ENCODE measurements at places on chromosomes 12 and 14.

DNA sequence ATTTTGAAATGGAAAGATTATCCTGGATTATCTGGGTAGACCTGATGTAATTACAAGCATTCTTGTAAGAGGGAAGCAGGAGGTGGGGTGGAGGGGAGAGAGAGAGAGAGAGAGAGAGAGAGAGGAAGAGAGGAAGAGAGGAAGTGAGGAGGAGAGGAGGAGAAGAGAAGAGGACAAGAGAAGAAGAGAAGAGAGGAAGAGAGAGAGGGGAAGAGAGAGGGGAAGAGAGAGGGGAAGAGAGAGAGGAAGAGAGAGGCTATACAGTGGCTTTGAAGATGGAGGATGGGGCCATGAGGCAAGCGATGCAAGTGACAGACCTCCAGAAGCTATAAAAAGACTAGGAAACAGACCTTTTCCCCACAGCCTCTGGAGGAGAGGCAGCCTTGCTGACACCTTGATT, 13.7 kb upstream of the CHST11 start:
- no peak for DNase-seq

DNA sequence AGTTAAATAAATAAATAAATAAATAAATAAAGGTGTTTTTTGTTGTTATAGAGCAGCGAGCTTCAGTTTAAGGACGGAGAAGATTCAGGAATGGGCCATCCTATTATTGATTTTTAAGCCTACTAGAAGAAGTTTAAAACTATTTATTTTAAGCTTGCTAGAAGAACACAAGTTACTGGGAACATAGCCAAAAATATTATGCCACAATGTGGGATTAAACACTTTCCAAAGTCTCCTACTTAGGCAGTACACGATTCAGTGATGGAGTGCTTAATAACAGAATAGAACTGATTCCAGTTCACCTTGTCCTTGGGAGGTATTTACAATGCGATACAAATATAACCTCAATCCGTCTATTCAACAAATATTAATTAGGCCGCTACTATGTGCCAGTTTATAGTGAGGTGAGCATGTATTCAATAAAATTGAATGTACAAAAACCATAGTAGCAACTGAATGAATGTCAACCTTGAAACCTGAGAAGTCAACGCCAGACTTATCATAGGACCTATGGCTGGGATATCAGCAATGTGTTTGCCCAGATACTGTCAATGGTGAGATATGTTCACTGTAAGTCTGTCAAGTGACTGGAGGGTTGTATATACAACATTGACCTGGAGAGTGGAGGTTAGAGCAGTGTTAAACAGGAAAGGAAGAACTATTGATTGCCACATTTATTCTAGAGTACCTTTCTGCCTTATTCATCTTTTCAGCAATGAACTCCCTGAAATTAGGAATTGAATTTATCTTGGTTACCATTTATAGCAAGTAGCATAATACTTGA, 486.4 kb downstream of the TMTC2 start:
- DNase-seq, result no peak

DNA sequence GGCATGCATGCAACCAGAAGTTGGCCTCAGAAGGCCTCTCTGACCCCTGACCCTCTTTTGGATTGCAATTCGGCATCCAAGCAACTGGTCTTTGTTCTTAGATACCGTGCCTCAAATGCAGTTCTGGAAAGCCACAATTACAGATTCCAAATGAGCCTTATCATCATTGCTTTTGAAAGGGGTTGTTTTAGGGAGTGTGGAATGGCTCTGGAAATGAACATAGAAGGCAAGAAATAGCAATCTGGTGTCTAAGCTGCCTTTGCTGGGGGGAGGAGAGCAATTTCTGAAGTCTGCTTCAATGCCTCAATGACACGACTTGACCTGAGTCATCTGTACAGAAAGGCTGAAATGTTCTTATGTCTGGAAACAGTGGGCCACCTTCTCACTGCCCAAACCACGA, 250.1 kb downstream of the NUAK1 start:
- DNase-seq, result no peak

GRCh38 chr14:105908006-105908405, 381.6 kb downstream of the TMEM121 start:
- no peak for DNase-seq

GRCh38 chr14:53999061-53999488, 42.5 kb upstream of the BMP4 start:
- DNase-seq, result no peak

DNA sequence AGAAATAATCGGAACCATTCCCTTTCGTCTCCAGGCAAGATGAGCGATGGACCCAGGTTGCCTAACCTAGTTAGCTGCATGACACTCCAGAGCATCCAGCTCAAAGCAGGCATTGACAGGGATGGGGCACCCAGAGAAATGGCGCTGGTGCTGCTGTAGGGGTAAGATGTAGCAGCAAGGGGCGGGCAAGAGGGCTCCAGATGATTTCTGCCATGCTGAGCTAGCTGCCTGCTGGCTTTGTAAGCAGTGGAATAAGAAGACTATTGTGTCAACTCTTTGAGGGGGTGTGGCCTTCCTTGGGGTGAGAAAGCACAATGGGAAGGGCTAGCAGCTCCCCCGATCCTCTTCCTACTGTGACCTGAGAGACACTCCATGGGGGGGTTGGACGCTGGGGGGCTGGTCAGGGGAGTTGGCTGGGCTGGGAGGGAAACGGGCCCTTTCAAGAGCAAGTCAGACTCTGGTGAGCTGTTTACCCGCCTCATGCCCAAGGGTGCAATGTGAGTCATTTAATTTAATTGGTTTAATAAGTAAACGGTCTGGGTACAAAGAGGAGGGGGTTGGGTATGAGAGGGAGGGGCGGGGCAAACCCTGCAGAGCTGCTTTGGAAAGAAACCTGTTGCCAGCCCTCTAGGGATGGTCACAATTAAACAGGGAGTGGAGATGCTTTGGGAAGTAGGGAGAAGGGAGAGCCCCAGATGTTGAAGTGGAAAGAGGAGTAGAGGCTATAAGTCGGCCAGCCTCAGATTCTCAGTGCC, 50.5 kb downstream of the B4GALNT3 start:
- DNase-seq, result no peak

DNA sequence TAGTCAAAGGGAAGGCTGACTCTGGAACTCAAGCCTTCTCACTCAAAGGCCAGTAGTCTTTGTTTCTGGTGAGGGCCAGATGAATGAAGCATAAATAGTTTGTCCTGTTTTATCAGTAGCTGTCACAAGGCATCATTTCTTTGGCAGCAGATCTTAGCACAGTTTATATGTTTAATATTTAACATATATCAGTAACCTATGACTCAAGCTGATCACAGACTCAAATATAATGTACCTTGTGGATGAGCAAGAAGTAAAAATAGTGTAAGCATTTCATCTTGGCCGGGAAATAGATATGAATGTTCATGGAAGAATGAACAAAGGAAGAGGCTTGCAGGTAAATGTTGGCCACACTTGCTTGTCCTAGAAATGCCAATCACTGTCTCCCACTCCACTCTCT, 158.3 kb upstream of the BMP4 start:
- DNase-seq, result no peak

DNA sequence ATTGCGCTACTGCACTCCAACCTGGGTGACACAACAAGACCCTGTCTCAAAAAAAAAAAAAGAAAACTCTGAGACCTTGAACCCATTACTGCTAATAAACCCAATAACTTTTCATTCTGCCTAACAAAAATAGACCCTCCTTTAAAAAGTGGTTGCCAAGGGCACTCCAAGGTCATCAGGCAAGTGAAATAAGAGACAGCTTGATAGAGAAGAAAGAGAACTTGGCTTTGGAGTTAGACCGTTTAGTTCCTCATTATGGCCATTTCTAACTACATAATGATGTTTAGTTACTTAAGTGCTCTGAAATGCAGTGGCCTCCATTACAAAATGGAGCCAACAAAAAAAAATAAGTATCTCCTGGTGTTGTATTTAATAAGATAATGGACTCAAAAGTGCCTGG, 55.9 kb downstream of the PHLDA1 start:
- no peak for DNase-seq

GRCh38 chr12:56339158-56339422, 406 bp downstream of the IL23A start:
- no peak for DNase-seq

- DNase-seq, result no peak
Measured at GRCh38 chr12:89470741-89471509, 53.7 kb downstream of the GALNT4 start.

- no peak for DNase-seq
Measured at GRCh38 chr12:120677765-120678473, 9.0 kb upstream of the MLEC start.

DNA sequence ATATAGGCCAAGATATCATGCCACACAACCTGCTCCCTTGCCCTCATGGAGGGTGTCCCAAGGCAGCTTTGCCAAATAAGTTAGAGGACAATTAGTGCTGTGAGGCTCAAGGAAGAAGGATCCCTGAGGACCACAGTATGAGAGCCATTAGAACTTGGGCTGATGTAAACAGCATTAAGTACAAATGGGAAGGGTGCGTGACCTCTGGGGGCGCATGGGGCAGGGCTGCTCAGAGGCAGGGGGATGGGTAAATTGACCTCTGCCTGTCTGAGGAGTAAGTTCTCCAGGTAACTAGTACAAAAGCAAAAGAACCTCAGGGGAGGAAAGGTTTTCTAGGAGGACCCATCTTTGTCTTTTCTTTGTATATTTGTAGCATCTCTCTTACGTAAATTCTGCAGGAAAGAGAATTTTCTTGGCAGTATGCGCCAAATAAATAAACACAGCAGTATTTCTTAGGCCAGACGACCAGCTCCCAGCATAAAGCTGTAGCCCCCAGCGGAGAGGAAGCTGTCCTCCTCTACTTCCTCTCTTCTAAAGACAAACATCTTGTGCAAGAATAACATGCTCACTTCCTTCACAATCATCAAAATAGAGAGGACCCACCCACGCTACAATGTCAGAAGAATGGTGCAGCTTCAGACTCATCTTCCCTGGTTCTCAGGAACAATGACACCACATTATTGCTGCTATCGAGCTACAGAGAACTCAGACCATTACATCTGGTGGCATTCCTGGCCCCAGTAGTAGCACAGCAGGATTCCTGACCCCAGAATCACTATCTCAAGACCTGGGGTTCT, 16.4 kb upstream of the VWF start:
- no peak for DNase-seq

GRCh38 chr12:6450091-6450868, 1.6 kb upstream of the TAPBPL start:
- DNase-seq, result no peak

- DNase-seq, result no peak
Measured at GRCh38 chr12:68094195-68094594, 65.3 kb downstream of the IFNG start.

DNA sequence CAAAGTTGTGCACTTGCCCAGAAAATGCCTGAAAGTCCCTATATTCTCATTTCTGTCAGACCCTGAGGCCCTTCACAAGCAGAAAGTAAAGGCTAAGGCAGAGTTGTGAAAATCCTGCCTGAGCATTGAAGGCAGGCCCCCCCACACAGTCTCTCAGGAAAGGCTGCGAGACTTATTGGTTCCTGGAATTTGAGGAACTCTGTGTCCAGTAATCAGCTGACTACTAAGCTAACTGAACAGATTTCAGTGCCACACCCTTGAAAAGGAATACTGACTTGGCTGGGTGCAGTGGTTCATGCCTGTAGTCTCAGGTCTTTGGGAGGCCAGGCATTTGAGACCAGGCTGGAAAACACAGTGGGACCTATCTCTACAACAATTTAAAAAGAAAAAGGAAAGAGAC, 21.1 kb upstream of the PPP2R5E start:
- DNase-seq, result no peak

- no peak for DNase-seq
Measured at GRCh38 chr14:61528591-61529021, 166.7 kb upstream of the HIF1A start.

DNA sequence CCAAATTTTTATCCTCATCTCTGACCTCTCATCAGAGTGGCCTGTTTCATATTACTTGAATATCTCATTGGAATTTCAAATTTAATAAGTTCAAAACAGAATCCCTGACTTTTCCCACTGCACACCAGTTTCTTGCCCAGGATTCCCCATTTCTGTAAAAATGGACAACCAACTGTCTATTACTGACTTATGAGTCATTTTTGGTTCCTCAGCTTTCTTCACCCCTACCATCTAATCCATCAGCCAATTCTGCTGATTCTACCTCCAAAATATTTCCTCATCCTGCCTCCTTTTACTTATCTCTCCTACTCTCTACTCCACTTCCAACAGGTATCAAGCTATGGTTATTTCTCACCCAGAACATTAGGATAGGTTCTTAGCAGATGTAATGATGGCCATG, 44.2 kb downstream of the TMX1 start:
- DNase-seq, result no peak

DNA sequence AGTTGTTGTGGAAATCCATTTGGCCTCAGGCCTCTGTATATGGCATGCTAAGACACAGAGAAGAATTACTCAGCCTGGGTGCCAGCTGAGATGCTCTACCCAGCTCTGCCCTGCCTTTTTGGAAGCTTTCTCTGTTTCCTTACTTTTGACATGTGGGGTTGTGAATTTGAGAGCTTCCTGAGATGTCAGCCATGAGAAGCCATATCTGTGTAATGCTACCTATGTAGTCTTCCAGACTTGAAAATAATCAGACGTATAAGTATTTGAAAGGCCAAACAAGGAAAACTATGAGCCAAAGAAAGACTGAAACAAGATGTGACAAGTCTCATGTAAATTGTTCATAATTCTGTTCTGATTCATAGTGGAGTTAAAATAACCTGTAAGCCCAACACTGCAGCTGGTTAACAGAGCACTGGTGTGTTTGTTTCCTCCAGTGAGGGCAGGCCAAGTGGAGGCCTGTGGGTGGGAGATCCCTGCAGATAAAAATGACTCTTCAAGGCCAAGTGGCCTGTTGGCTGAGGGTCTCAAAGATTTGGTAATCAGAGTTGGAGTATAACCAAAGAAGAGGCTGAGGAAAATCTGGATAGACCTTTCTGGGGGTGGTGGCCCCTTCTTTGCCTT, 94.0 kb downstream of the TMX1 start:
- DNase-seq, result no peak

GRCh38 chr12:85866986-85867776, 6.9 kb upstream of the NTS start:
- no peak for DNase-seq

DNA sequence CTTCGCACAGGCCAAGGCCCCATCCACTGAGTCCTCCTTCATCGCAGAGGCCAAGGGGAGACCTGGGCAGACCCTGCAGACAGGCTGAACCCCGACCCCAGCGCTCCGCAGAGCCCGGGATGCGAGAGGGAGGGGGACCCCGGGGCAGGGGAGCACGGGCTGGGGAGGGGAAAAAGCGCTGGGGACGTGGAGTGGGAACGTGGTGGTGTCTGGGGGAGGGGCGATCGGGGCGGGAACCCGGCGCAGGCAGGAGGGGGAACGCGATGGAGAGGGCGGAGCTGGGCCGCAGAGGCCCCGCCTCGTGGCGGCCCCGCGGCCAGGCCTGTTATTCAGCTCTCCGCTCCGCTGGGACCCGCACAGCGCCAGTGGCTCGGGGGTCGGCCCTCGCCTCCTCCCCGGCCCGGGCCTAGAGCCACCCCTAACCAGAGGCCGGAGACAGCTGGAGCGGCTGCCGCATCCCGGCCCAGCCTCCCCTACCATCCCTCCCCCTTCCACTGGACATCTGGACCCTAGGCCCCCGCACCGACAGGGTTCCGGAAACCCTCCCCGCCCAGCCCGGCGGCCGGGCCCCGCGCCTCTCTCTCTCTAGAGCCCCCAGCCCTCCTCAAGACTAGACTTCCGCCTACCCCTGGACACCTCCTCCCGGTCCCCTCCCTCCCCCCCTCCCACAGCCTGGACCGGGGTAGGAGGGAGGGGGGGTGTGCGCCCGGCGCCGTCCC, at the start of gene ARHGEF25:
Gene ARHGEF25, plus strand, starts transcription at position 328 of the 719 bp plus-strand sequence. CDS start 460 bp downstream, outside the sequence.
- DNase-seq, result peak; percentile 56

- DNase-seq, result no peak
Measured at GRCh38 chr14:77130386-77130785, 11.2 kb downstream of the ZDHHC22 start.

All from breast epithelium (tissue), 4 donors.